ENCODE measurements at places on chromosomes 2 and 18. TPM values are rescaled to one million over a fixed set of nuclear protein-coding genes. Genes with fewer than 3 reads are reported as not detected.

The FSHR gene
- total RNA-seq = not detected

The CXCR1 gene
- not detected for total RNA-seq

The CD302 gene
- 0.24 TPM for total RNA-seq

The CCDC74A gene
- total RNA-seq = 7.0 TPM

The SCN2A gene
- 0.79 TPM for total RNA-seq

DNA sequence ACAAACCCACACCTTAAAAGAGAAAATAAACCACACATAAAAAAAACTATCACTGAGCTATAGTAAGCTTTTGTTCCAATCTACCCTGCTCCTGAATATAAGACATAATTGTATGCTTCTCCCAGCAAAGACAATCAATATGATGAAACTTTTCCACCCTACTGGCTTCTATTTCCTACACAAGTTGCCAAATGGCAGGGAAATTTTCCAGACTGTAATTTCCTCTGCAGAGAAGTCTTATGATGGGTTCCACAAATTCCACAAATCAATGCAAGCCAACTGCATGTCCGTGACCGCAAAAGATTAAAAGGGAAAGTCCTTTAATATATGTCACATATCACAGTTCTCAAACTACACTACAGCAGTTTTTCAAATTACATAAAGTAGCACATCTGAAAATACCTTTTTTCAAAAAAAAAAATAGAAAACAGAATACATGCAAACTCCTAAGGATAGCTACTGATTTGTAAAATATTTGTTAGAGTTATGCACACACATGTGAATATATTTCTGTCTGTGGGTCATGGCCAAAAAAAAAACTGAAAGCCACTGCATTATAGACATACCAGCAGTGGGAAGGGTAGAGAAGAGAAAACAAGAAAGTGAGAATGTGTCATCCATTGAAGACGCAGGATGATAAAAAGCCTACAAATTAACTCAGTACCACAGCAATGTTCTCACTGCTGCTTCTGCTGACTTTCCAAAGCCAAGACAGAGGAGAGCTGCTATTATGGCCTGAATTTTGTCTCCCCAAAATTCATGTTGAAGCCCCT, 61.4 kb downstream of the RPL31 start:
- no peak for DNase-seq

- DNase-seq = no peak
Measured at GRCh38 chr2:46015671-46016070, 281.5 kb upstream of the EPAS1 start.

- no peak for DNase-seq
Measured at GRCh38 chr2:188481474-188481873, 189.8 kb downstream of the GULP1 start.

GRCh38 chr18:51610481-51610880, 413.0 kb upstream of the MEX3C start:
- DNase-seq = no peak

DNA sequence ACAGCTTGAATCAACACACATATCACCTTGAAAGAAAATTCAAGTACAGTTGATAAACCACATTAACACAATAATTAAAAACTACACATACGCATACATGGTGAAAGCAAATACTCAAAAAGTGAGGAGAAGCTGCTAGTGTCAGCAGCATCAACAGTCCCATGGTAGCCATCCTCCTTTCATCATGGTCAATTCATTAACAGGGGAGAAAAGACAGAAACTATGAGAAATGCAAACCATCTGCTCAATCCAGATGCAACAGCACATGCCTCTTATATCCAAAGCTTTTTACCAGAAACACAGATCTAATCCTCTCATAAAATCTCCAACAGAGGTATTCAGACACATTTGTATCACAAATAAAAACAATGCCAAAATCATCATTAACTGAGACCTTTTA, 81.9 kb upstream of the CHRNA1 start:
- DNase-seq = no peak

DNA sequence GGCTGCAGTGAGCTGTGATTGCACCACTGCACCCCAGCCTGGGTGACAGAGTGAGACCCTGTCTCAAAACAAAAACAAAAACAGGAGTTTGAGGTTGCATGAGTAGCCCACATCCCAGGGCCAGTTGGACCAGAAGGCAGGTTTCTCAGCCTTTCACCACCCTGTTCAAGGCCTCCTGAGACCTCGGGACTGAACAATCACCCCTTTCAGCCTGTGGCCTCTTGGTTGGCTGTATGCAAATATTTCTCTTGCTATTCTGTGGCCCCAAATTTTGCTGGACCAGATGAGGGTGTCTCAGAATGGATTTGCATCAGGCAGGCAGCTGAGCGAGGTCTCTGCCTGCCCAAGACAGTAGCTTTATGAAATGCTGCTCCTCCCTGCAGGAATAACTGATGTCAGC, 56.9 kb downstream of the DPYSL5 start:
- no peak for DNase-seq

GRCh38 chr2:215423234-215423633, 12.6 kb downstream of the FN1 start:
- DNase-seq = no peak

- DNase-seq = peak; percentile 98
Measured at GRCh38 chr2:36456227-36457175, 100.9 kb downstream of the CRIM1 start.

GRCh38 chr2:35409762-35410161, 945.8 kb upstream of the CRIM1 start:
- DNase-seq = no peak

- no peak for DNase-seq
Measured at GRCh38 chr2:239904496-239904895, 120.6 kb downstream of the NDUFA10 start.

GRCh38 chr18:50559752-50560680, at the start of gene MAPK4:
TSS of gene MAPK4 (plus strand) at chr18:50560087. CDS start at chr18:50663959, 103,872 bp downstream.
- peak; percentile 40 for DNase-seq

- no peak for DNase-seq
Measured at GRCh38 chr18:62245177-62245576, 58.1 kb downstream of the RELCH start.

DNA sequence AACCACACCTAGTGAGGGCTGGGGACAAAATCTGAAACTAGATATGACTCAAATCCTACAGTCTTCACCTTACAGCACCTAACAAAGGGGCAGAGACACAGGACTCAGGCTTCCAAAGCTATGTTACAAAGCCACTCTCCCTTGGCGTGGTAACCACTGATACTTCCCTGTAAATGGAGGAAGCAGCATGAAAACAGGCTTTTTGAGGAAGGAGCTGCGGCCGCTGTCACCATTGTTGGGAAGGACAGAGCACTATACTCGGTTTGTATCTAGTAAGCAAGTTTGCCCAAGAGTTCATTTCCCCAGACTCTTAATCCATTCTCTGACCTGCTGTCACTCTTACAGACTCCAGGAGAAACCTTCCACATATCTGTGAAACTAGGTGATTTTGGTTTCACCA, 60.3 kb downstream of the LONRF2 start:
- no peak for DNase-seq

All from A673 (cell line).